ENCODE measurements at places on chromosomes 2 and 18. TPM values are rescaled to one million over a fixed set of nuclear protein-coding genes. Genes with fewer than 3 reads are reported as not detected.

GRCh38 chr2:240886023-240886565, 9.9 kb downstream of the MAB21L4 start:
- no peaks in the 10 kb centered on the region for H3K4me1 ChIP-seq
- peaks cover 12% of the 10 kb centered on the region for H3K27me3 ChIP-seq
- DNase-seq = peak; percentile 20
- H3K4me3 ChIP-seq = no peak overlapping the region
- H3K27ac ChIP-seq = no peak overlapping the region

- H3K27ac ChIP-seq = no peak overlapping the region
- no peaks in the 10 kb centered on the region for H3K27me3 ChIP-seq
- DNase-seq = no peak
- H3K36me3 ChIP-seq = no peaks in the 10 kb centered on the region
- H3K4me3 ChIP-seq = no peak overlapping the region
- peaks cover 46% of the 10 kb centered on the region for H3K4me1 ChIP-seq
Observed at GRCh38 chr2:173134703-173135102, 59.1 kb downstream of the MAP3K20 start.

- H3K36me3 ChIP-seq = no peaks in the 10 kb centered on the region
- no peak for DNase-seq
- H3K4me3 ChIP-seq = no peak overlapping the region
- H3K27me3 ChIP-seq = no peaks in the 10 kb centered on the region
- H3K4me1 ChIP-seq = peaks cover 16% of the 10 kb centered on the region
Observed at GRCh38 chr2:235512699-235513053, 18.8 kb downstream of the AGAP1 start.

- no peaks in the 10 kb centered on the region for H3K27me3 ChIP-seq
- H3K27ac ChIP-seq = no peak overlapping the region
- H3K4me1 ChIP-seq = peaks cover 8% of the 10 kb centered on the region
- DNase-seq = no peak
- H3K4me3 ChIP-seq = no peak overlapping the region
- H3K36me3 ChIP-seq = no peaks in the 10 kb centered on the region
Observed at GRCh38 chr2:72511906-72512305, 313.9 kb downstream of the EXOC6B start.

DNA sequence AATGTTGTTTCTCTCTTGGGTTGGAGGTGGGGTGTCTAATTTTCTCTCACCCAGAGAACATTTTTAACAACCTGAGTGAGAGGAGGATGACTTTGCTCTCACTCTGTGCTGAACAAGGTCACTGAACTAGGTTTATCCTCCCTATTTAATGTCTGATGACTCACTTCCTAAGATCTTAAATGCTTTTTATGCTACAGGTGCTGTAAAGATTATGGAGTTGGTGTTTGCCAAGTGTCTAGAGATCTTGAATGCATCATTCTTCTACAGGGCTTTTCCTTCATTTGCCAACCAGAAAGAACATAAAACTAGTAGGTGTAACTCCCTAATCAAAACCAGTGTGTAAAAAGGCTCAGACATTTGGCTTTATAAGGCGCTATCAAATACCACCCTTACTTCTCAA, 350.5 kb upstream of the ETAA1 start:
- DNase-seq = no peak
- no peaks in the 10 kb centered on the region for H3K36me3 ChIP-seq
- H3K27ac ChIP-seq = no peak overlapping the region
- peaks cover 4% of the 10 kb centered on the region for H3K27me3 ChIP-seq
- no peak overlapping the region for H3K4me3 ChIP-seq

DNA sequence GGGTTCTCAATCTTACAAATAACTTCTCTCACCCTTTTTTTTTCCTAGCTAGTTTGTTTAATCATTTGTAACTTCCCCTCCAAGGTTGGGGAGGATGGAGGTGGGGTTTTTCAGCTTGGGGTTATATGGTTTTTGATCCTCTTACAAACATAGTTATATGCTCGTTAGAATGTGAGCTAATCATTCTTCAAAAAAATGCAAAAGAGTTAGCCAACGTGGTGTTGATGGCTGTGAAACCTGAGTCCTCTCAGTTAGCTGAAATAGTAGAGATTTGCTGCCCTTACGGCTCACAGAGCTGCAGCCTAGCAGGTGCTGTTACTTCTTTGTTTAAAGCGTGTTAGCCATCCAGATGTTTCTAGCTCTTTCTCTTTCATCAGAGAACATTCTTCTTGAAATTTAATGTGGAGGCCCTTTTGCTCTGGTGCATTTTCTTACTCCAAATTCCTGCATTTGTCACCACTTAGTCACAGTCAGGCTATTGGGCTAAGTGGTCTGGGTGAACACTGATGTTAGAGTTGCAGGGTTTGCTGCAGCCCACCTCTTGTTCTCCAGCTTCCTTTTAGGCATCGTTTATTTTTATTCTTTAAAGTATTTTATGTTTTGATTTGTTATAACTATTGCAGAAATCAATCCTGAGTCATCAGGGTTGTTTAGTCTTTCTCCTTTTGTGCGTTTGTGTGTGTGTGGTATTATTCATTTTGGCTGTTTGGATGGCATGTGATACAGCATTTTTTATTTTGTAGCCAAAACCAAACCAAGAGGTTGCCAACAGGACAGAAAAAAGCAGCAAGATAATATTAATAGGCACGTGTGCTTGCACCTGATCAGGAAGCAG, 41.1 kb downstream of the LIMS1 start:
- no peak overlapping the region for H3K4me3 ChIP-seq
- DNase-seq = no peak
- H3K27ac ChIP-seq = peak overlapping the region; percentile 95
- no peaks in the 10 kb centered on the region for H3K27me3 ChIP-seq

- H3K4me3 ChIP-seq = no peak overlapping the region
- no peak for DNase-seq
- no peaks in the 10 kb centered on the region for H3K4me1 ChIP-seq
- no peaks in the 10 kb centered on the region for H3K36me3 ChIP-seq
- no peak overlapping the region for H3K27ac ChIP-seq
Observed at GRCh38 chr18:50218432-50219197, 23.7 kb upstream of the MYO5B start.

DNA sequence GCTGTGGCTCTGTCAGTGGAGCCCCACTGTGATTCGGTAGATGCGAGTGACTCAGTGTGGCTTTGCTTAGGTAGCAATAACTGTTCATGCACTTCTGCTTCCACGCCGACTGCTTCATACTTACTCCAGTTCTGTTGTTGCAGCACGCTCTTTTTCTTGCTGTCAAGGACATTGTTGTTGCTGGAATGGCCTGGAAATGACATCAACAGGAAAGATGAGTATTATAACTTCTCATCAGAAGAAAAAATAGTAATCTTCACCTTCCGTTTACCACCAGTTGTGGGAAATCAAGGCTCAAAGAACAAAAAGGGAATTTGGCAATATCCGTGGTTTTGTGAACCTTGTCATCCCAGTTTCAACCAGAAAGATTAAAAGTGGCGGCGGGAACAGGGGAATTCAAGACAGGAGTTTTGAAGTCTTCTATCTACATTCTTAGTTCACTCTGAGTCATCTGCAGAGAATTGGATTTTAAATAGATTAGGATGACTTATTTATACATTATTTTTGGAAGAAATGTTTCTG, 8.3 kb downstream of the TM4SF20 start:
- H3K27ac ChIP-seq = peak overlapping the region; percentile 12
- no peaks in the 10 kb centered on the region for H3K27me3 ChIP-seq
- no peak for DNase-seq
- H3K4me3 ChIP-seq = no peak overlapping the region
- H3K4me1 ChIP-seq = peaks cover 31% of the 10 kb centered on the region
- no peaks in the 10 kb centered on the region for H3K36me3 ChIP-seq

GRCh38 chr2:28326881-28327505, 65.7 kb upstream of the FOSL2 start:
- H3K27ac ChIP-seq = peak overlapping the region; percentile 90
- no peak for DNase-seq
- peaks cover 72% of the 10 kb centered on the region for H3K4me1 ChIP-seq
- H3K4me3 ChIP-seq = no peak overlapping the region

GRCh38 chr2:6986912-6987361, 69.7 kb downstream of the RNF144A start:
- no peak overlapping the region for H3K4me3 ChIP-seq
- H3K27ac ChIP-seq = no peak overlapping the region
- H3K27me3 ChIP-seq = no peaks in the 10 kb centered on the region

GRCh38 chr2:148999451-148999921, 39.0 kb upstream of the LYPD6B start:
- H3K27ac ChIP-seq = no peak overlapping the region
- H3K4me1 ChIP-seq = peaks cover 6% of the 10 kb centered on the region
- no peaks in the 10 kb centered on the region for H3K27me3 ChIP-seq
- no peak for DNase-seq
- H3K36me3 ChIP-seq = peaks cover 6% of the 10 kb centered on the region

- peaks cover 2% of the 10 kb centered on the region for H3K36me3 ChIP-seq
- no peak overlapping the region for H3K27ac ChIP-seq
- no peak overlapping the region for H3K4me3 ChIP-seq
- H3K27me3 ChIP-seq = no peaks in the 10 kb centered on the region
- no peak for DNase-seq
Observed at GRCh38 chr18:6004119-6004518, 108.8 kb upstream of the TMEM200C start.

DNA sequence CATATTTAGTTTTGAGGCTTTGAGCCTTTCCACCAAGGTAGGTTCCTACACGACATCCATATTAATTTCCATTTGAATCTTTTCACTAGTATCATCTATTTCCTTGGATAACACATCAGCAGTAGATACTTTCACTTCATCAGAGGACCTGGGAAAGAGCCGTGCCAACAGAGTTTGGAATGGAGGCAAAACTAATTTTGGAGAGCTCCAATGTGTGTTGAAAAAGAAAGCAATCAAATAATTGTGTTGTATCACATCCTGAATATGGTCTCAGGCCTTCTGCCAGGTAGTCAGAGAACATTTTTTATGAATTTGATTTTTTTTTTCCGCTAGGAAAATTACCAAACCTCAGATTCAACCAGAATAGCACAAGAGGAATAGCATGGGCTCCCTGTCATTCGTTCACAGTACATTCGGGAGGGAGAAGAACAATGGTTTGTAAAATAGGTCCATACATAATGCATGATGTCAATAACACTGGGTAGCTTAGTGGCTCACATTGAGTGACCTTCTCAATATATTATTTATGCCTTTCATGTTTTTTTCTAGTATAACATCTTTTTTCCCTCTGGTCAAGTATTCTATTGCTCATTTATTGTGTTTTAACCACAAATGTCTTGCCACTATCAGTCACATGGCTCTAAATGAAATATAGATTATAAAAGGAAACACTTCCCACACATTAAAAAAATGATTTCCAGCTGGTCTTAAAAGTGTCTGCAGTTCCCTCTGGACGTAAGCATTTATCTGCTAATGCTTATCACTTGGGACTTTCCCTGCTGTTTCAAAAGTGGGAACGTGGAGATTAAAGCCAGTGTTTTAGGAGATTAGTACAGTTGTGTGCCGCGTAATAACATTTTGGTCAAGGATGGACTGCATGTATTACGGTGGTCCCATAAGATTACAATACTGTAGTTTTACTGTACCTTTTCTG, 68.6 kb upstream of the RAPH1 start:
- H3K4me1 ChIP-seq = peaks cover 15% of the 10 kb centered on the region
- H3K36me3 ChIP-seq = no peaks in the 10 kb centered on the region
- no peak for DNase-seq
- H3K4me3 ChIP-seq = no peak overlapping the region
- no peaks in the 10 kb centered on the region for H3K27me3 ChIP-seq

DNA sequence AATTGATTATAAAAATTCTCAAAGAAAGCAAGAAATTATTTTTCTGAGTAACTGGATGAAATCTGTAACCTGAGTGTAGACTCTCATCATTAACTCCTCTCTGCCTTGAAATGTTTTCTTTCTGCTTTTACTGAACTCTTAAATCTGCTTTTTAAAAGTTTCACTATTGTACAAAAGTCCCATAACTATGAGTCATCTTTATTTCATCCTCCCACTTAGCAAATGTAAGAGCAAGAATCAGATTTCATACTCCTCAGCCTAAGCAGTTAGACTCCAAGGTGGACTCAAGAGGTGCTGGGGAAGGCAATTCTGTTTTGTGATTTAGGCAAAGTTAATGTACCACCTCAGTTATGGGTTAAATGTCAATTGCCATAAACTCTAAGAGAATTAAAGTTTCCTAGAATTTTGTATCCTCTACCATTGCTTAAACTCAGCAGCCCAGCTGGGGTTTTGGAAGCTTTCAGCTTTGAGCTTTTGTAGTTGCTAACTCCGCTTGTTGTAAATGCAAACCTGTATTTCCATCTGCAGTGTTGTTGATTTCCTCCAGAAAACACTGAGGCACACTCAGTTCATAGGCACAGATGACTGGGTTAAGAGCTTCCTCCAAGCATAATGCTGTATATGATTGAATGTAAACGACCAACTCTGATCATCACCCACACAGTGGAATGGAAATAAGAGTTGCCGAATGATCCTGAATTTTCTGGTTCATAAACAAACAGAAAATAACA, 268.8 kb downstream of the ARHGAP15 start:
- no peak overlapping the region for H3K27ac ChIP-seq
- H3K4me1 ChIP-seq = peaks cover 13% of the 10 kb centered on the region
- H3K27me3 ChIP-seq = no peaks in the 10 kb centered on the region
- DNase-seq = no peak
- H3K36me3 ChIP-seq = no peaks in the 10 kb centered on the region

GRCh38 chr18:37107748-37108522, 279.0 kb downstream of the KIAA1328 start:
- no peak overlapping the region for H3K4me3 ChIP-seq
- no peaks in the 10 kb centered on the region for H3K27me3 ChIP-seq
- no peaks in the 10 kb centered on the region for H3K4me1 ChIP-seq
- no peaks in the 10 kb centered on the region for H3K36me3 ChIP-seq
- no peak overlapping the region for H3K27ac ChIP-seq
- no peak for DNase-seq

Gene TBR1
- total RNA-seq = not detected

Gene ELOA2
- total RNA-seq = not detected

Data from chondrocyte (in vitro differentiated cells).